Right atrium auricular region (tissue), 2 donors: ENCODE measurements at places on chromosomes 11 and 22. TPM values are rescaled to one million over a fixed set of nuclear protein-coding genes. Genes with fewer than 3 reads are reported as not detected.

Gene OR52E8
- total RNA-seq: not detected

Gene CCDC117
- total RNA-seq: 13.6 TPM

Gene APOL5
- not detected for total RNA-seq

Gene CD3D
- not detected for total RNA-seq

Gene XKR3
- not detected for total RNA-seq

Gene SC5D
- total RNA-seq: 22.1 TPM

Gene SPDYC
- not detected for total RNA-seq
